Stimulated activated CD4-positive, alpha-beta T cell treated with anti-CD3 and anti-CD28 coated beads, Interleukin-4, amount 100 ng/mL, for 24 hours (primary cell): ENCODE measurements at places on chromosomes 1 and 21.

DNA sequence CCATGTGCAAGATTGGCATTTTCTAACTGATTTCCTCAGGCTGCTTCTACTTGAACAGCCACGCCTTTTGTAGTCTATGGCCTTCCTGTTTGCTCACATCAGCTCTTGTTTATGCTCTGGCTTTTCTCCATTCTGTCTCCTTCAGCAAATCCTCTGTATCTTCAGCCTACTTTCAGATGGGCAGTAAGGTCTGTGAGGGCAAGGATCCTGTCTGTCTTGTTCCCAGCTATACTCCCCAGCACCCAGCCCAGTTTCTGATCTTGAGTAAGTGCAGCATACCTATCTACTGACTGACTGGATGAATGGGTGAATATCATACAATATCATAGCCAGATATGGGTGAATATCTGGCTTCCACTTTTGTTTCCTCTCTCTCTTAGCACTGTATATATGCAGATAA lies 438.1 kb downstream of the LMO4 start:
- DNase-seq: no peak

DNA sequence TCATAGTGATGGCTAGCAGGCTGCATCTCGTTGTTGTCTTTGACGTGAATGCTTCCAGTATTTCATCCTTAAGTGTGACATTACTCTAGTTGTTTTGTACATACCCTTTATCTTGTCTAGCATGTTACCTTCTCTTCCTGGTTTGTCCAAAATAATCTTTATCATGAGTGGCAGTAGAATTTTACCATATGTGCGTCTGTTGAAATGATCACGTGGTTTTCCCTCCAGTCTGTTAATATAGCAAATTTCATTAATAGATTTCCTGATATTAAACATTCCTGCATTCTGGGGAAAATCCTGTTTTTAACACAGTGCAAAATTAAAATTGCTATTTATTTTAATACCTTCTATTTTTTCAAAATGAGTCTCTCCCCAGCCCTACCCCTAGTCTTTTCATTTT lies 15.6 kb downstream of the ADARB1 start:
- no peak for DNase-seq

GRCh38 chr1:203168256-203168786 lies 7.3 kb downstream of the MYBPH start:
- DNase-seq: no peak

DNA sequence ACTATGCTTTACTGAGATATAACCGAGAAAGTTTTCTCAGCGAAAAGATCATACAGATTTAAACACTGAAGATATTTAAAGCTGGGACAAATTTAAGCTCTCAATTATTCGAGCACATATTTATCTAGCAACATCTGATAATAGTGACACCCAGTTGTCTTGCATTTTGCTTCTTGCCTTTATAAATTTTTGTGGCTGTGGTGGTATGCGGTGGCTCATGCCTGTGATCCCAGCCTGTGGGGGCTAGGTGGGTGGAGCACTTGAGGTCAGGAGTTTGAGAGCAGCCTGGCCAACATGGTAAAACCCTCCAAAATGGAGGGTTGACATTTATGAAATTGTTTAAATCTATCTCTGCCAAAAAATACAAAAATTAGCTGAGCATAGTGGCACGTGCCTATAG lies 312.2 kb downstream of the SPATA17 start:
- DNase-seq: no peak

- DNase-seq: no peak
Measured at GRCh38 chr1:33171977-33172813, 9.6 kb downstream of the TRIM62 start.
